NCI-H524 treated with DMSO at 0.1 percent for 48 hours (cell line): ENCODE measurements at places on chromosomes 2 and 18.
A peak's percentile ranks its signal among the peaks of the same experiment; 100 is the strongest.

DNA sequence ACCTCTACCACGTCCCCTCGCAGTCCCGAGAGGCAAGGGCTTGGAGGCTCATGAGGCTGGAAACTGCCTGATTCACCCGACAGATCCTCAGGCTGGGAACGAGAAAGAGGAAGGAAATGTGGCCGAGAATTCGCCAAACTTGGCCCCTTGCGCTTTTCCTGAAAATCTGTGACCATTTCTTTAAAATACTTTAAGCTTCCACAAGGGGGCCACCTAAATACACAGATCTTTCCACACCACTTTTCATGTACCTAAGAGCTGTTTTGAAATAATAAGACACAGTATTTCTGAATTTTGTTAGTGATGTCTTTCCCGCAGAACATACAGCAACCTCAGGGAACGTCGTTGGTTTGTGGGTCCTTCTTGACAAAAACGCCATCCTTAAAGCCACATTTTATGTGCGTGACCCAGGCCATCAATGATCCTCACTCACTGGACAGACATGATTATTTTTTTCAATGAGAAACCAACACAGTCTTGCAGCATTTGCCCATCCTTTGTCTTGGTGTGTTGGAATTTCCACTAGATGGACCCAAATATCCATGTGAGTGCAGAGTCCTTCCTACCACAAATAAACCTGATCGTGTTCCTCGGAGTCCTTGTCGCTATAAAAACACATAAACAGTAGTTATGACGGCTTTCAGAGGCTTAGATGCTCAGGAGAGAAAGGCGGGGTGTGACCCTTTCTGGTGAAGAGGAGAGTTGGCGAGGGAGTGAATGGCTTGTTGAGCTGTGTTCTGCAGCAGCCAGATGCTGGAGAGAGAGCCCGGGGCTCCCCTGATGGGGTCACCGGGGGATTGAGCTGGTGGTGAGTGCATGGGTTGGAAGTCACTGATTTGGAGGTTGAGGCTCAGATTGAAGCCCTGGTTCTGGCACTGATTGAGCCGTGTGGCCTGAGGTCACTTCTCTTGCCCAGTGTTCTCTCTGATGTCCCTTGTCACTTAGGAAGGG is 25.0 kb downstream of the DCDC2C start:
- peak; percentile 37 for DNase-seq

GRCh38 chr18:68284236-68284780 is 430.6 kb downstream of the TMX3 start:
- no peak for DNase-seq

GRCh38 chr2:6237039-6237660 is 545.0 kb downstream of the SOX11 start:
- no peak for DNase-seq

- DNase-seq: no peak
Observed at GRCh38 chr2:124250433-124250832, 225.3 kb downstream of the CNTNAP5 start.

DNA sequence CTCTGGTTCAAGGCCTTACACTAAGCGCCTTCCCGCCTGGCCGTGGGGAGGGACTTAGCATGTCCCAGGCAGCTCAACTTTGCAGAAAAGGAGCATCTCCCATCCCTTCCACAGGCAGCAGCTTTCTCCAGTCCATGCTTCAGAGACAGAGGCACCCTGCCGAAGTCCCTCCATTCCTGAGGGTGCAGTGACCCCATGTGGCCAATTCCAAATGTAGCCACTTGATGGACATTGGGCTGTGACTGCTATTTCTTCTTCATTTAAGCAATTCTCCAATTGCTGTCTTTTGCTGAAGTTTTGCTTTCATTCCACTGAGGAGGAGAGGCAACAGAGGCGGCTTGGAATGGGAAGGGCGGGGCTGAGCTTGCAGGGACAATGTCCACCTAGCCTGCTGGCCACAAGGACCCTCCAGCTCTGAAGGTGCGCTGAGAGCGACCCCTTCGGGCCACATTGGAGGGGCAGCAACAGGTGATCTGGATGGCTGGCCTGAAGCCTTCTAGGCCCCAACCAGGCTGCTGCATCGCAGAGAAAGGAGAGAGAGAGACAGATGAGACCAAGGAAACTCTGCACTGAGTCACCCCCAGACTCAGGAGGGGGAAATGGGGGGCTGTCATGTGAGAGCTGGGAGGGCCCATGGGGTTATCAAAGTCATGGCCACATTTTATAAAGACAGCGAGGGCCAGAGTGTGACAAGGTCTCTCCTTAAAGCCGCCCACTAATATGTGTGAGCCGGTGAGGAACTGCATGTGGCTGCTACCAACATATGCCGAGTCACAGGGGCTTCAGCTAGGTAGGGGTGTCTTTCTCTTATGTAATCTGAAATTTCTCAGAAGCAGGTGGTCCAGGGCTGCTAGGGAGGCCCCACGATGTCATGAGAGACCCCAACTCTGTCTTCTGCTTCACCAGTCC is 61.3 kb downstream of the LONRF2 start:
- no peak for DNase-seq

- DNase-seq: no peak
Observed at GRCh38 chr2:136238286-136239078, 120.5 kb upstream of the CXCR4 start.

GRCh38 chr18:35028536-35028935 is 12.7 kb upstream of the MAPRE2 start:
- DNase-seq: no peak

DNA sequence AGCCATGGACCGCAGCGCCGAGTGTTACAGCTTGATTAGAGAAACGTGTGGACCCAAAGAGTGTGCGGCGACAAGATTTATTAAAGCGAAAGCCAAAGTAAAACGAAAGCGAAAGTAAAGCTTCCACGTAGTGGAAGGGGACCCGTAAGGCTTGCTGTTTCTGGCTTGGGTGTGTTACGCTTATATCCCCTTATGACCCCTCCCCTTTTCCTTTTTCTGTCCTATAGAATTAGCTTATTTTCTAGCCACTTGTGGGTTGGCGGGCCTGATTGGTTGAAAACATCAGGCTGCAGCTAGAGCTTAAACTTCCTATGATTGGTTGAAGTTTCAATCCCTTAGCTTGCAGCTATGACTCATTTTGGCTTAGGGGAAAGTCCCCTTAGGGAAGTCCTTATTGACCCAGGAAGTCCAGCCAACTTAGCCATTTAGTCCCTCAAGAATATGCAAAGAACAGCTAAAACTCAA is 969.7 kb downstream of the DCDC2C start:
- DNase-seq: peak; percentile 27

DNA sequence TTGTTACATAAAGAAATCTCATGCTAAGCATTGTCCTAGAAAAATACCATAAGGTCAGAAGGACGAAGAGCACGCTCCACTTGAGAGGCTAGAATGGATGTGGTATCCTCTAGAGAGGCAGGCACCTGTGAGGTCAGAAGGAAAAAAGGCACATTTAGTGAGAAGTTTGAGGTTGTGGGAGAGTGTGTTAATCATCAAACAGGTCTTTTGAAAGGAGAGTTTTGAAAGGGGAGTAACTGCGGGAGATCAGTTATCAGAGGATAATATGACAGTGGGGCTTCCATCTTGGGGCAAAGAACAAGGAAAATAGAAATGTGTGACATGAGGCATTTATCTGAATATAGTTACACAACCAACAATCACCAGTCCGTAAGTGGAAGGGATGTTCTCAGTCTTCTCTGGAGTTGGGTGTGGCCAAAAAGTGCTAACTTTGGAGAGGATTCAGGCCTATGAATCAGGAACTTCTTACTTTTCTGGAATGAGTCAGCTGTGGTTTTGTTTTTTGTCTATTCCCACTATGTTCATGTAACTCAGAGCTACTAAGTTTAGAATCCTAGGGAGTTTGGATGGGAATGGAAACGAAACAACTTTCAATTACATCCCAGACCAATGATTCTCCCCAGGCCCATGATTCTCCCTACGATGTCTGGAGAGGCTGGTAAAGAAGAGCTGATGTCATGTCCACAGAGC is 451.4 kb upstream of the ST6GAL2 start:
- no peak for DNase-seq

DNA sequence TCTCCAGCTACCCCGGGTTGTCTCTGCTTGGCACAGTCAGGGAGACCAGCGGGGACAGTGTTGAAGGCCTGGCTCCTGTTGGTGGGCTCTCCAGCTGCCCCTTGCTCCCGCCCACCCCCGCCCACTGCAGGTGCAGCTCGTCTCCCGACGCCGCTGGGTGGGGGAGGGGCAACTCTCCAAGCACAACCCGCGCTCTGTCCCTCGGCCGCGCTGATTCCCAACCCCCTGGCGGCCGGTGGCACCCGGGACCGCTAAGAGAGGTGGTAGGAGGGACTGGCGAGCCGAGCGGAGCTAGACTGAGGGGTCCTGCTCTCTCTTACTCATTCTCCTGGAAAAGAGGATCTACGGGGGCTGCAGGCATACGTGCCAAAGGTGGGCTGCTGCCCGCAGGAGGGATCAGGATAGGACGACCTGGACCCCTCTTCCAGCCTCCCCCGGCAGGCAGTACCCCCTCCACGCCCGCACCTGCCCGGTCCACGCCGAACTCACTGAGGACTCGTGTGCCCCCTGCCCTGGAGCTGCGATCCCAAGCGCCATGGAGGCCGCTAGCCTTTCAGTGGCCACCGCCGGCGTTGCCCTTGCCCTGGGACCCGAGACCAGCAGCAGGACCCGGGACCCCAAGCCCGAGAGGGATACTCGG is 44.5 kb downstream of the DDX18 start:
- DNase-seq: no peak

DNA sequence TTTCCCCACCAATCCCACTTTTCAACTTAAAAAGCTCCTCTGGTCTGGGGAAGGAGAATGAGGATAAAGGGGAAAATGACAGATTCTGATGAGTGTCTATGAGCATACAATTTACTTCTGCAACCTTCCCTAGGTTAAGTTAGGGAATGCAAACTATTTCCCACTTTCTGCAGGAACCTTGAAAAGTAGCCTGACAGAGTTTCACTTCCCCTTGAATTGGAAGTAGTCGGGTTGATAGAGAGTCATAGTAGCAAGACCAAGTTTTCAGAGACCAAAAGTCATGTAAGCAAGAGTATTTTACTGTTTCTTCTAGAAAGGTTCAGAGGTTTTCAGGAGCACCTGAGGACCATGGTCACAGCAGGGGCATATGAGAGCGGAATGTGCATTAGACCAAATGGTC is 815.1 kb downstream of the CPS1 start:
- DNase-seq: no peak

GRCh38 chr2:234670806-234671205 is 173.9 kb upstream of the ARL4C start:
- DNase-seq: no peak

- no peak for DNase-seq
Observed at GRCh38 chr2:77192811-77193289, 329.3 kb downstream of the LRRTM4 start.

GRCh38 chr2:62084801-62085200 is 111.1 kb upstream of the B3GNT2 start:
- DNase-seq: no peak

GRCh38 chr2:17733599-17733998 is 20.0 kb downstream of the SMC6 start:
- no peak for DNase-seq

GRCh38 chr18:1578505-1578904 is 673.8 kb downstream of the ADCYAP1 start:
- DNase-seq: no peak
